ENCODE measurements at places on chromosomes 5 and 9.

GRCh38 chr9:30482499-30482898 is 1901.9 kb upstream of the ACO1 start:
- DNase-seq = no peak

GRCh38 chr9:77935974-77936373 is 95.6 kb downstream of the GNAQ start:
- no peak for DNase-seq

DNA sequence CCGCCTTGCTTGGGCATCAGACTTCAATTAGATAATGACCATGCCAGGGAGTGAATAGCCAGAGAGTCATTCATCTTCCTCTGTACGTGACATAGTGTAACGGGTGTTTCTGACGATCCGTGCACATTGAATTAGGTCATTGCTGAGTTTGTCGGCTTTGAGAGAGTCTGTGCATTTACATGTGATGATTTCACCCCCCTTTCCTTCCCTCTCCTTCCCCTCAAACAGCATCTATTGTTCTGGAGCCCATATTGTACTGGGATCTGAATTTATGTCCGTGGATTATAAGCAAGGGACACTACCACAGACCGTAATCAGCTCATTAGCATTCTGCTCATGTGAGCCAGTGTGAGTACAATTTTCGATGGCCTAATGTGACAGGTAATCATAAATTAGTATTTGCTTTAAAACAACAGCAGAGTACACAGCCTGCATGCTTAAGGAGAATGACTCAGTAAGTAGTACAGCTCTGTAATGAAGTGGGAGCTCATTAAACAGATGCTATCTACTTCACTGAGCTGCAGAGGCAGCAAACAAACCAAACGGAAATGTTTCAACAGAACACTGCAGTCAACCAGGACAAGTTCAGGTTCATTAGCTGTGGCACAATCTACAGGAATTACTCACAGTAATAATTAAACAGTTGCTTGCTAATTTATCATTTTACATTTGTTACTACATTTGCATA is 302.1 kb downstream of the CSNK1G3 start:
- DNase-seq = no peak

- no peak for DNase-seq
Observed at GRCh38 chr9:88551546-88552137, 16.7 kb downstream of the NXNL2 start.

GRCh38 chr9:35974800-35975199 is 16.8 kb upstream of the OR2S2 start:
- DNase-seq = no peak

All from NCI-H2107 (cell line).